ENCODE measurements at places on chromosomes 3 and 15.

DNA sequence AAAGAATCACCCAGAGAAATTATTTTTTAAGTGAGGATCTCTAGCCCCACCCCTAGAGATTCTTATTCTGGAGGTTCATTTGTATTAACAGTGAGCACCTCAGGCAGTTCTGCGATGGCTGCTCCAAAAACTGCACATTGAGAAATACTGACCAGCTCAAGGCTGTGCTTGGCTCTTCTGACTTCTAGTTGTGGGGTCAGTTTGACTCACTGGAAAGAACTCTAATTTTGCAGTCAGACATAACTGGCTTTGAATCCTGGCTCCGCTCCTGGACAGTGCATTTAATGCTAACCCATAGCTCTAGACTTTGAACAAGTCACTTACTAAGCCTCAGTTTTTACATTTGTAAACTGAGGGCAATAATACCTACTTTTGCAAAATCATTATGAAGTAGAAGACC is 123.6 kb upstream of the SKOR1 start:
- peak; percentile 59 for DNase-seq

GRCh38 chr3:149299938-149300801 is 33.3 kb downstream of the TM4SF18 start:
- DNase-seq, result peak; percentile 97

- DNase-seq, result peak; percentile 40
Measured at GRCh38 chr15:41115161-41115651, 874 bp downstream of the INO80 start.

DNA sequence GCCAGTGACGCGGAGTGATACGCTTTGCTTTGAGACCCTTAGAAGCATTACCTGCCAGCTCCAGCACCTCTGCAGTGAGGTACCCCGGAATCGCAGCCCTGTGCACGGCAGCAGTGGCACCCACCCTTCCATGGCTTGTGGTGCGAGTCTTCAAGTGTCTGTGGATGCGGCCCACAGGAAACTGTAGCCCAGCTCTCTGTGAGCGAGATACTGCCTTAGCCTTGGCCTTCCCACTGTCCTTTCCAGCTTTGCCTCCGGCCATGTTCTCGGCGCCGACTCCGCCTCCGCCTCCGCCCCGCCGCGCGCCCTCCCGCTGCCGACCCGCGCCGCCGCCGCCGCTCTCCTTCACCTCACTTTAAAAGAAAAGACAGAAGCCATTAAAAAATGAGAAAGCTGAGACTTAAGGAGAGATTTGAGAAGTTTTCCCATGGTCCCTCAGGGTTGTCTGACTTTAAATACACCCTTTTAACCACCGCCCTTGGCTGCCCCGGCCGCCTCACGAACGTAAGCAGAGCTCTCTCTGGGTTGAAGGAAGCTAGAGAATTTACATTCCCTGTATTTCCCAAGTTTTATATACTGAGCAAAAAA is 78.5 kb upstream of the FAM174B start:
- DNase-seq, result peak; percentile 32

GRCh38 chr3:72361990-72362389 is 486.3 kb downstream of the SHQ1 start:
- DNase-seq, result no peak

DNA sequence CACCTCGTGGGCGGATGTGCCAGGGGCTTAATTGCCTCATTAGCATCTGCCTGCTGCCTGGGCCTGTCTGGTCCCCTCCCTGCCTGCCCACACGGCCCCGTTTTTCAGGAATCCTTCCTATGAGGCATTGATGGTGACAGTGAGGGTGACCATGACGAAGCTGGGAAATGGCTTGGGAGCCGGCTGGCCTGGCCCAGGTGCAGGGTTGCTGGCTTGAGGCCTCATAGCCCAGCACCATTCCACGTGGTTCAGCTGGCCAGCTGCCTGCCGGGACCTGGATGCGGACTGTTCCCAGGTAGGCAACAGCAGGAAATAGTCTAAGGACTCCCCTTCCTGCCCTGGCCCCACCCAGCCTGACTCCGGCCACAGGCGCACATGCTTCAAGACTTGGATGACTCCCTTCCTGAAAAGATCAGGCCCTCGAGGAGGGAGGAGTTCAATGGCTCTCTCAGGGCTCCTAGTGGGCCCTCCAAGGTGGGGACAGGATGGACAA is 8.9 kb upstream of the DUSP7 start:
- DNase-seq, result no peak

- peak; percentile 95 for DNase-seq
Measured at GRCh38 chr3:111904376-111905241, 45.5 kb downstream of the PHLDB2 start.

- DNase-seq, result no peak
Measured at GRCh38 chr3:4845882-4846281, 133.4 kb upstream of the BHLHE40 start.

- DNase-seq, result no peak
Measured at GRCh38 chr3:37825744-37826400, 35.8 kb upstream of the CTDSPL start.

DNA sequence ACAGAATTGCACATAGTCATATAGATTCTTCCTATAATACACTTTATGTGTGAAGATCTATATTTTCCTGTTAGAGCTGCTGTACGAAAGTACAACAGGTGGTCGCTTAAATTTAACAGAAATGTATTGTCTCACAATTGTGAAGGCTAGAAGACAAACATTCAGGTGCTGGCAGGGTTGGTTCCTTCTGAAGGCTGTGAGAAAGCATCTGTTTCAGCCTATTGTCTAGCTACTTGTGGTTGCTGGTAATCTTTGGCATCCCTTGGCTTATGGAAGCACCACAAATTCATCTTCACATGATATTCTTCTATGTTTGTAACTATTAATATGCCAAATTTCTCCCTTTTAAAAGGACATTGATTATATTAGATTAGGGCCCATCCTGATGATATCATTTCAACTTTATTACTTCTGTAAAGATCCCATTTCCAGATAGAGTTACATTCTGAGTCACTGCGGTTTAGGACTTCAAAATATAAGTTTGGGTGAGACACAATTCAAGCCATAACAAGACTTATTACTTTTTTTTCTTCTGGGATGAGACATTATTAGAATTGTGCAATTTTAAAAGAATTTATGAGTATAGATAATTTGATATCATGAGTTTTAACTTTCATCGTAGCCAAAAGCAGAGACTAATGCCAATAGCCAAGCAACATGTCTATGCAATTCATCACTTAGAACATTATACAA is 248.1 kb upstream of the BCHE start:
- DNase-seq, result peak; percentile 45

- DNase-seq, result no peak
Measured at GRCh38 chr3:166052440-166052839, 215.2 kb upstream of the BCHE start.

- DNase-seq, result no peak
Measured at GRCh38 chr3:24802614-24803013, 308.0 kb upstream of the THRB start.

GRCh38 chr15:83061680-83062079 is 5.4 kb downstream of the BTBD1 start:
- DNase-seq, result no peak

- no peak for DNase-seq
Measured at GRCh38 chr3:12953201-12953995, 112.0 kb upstream of the RPL32 start.

- DNase-seq, result no peak
Measured at GRCh38 chr3:9185046-9185445, 64.4 kb downstream of the SRGAP3 start.

DNA sequence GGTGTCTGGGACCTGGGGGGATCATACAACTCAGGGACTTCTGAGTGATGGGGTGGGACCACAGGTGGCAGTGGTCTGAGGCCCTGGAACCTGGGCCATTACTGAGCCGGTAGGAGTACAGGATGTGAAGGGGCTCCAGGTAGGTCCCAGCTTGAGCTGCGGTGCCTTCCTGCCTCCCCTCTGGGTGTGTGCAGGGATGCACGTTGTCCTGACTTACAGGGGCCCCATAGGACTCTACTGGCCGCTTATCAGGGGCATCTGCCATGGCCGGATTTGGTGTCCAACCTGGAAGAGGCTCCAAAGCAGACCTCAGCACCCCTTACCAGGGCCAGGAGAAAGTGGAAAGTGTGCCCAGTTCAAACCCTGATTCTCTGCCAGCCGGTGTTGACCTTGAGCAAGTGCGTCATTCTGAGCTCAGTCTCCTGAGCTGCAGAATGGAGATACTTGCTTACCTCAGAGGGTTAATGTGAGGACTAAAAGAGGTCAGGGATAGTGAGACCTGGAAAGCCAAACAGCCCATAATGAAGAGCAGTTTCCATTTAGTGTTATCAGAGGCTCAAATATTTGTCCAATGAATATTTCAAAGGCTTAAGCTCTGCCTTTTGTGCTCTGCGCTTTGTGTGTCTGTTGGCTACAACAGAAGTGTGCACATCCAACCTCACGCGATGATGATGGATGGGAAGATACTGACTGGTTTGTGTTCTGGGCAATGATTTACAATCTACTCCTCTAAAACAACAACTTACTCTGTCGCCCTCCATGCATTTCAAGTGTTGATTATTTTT is 35.4 kb upstream of the ESYT3 start:
- no peak for DNase-seq

- DNase-seq, result no peak
Measured at GRCh38 chr3:6578526-6578925, 282.4 kb upstream of the GRM7 start.

DNA sequence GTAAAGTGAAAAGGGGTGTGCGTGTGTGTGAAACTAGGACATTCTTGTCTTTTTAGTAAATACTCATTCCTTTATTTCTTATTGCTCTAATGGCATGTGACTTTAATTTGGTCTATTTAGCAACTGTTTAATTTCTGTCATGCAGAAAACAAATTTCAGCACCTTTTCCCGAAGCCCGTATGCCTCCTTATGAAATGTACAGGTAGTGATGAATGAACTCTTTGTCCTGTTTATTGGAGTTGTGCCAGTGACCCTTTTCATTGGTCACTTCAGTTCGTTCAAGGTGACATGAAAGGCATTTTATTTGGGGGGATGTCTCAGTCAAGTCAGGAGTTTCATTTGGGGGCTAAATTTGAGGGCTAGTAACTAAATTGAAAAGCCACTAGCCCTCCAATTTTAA is 55.2 kb downstream of the ITPR1 start:
- DNase-seq, result no peak

GRCh38 chr3:44721231-44722102 is 8.0 kb upstream of the ZNF501 start:
- peak; percentile 30 for DNase-seq

All from fibroblast of mammary gland (primary cell).